Fibroblast of villous mesenchyme (primary cell): ENCODE measurements at places on chromosomes 3 and 15. TPM values are rescaled to one million over a fixed set of nuclear protein-coding genes. Genes with fewer than 3 reads are reported as not detected.

DNA sequence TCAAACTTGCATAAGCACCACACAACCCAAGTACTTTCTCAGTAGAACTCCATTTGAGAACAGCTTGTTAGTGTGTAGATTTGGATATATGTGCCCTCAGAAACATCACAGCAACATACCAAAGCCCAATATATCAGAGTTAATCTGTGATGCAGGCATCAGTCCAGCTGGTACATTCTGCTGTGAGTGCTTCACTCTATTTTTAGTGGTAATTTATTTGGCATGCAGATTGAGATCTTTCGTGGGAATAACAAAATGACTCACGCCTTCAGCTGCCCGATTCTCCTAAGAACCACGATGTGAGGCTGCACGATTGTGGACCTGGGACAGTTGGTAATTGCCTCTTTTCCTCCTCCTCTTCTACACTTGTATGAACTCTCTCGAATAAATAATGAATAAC is 730.7 kb downstream of the SQOR start:
- DNase-seq: peak; percentile 48

DNA sequence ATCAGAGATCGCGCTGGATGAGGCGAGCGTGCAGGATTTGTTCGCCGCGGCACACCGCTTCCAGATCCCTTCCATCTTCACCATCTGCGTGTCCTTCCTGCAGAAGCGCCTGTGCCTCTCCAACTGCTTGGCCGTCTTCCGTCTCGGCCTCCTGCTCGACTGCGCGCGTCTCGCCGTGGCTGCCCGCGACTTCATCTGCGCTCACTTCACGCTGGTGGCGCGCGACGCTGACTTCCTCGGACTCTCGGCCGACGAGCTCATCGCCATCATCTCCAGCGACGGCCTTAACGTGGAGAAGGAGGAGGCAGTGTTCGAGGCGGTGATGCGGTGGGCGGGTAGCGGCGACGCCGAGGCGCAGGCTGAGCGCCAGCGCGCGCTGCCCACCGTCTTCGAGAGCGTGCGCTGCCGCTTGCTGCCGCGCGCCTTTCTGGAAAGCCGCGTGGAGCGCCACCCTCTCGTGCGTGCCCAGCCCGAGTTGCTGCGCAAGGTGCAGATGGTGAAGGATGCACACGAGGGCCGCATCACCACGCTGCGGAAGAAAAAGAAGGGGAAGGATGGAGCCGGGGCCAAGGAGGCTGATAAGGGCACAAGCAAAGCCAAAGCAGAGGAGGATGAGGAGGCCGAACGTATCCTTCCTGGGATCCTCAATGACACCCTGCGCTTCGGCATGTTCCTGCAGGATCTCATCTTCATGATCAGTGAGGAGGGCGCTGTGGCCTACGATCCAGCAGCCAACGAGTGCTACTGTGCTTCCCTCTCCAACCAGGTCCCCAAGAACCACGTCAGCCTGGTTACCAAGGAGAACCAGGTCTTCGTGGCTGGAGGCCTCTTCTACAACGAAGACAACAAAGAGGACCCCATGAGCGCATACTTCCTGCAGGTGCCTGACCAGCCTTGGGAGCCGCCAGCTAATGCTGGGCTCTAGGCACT is 819 bp downstream of the KLHL40 start:
- DNase-seq: no peak

GRCh38 chr3:63124090-63124489 is 154.0 kb upstream of the SYNPR start:
- DNase-seq: no peak

DNA sequence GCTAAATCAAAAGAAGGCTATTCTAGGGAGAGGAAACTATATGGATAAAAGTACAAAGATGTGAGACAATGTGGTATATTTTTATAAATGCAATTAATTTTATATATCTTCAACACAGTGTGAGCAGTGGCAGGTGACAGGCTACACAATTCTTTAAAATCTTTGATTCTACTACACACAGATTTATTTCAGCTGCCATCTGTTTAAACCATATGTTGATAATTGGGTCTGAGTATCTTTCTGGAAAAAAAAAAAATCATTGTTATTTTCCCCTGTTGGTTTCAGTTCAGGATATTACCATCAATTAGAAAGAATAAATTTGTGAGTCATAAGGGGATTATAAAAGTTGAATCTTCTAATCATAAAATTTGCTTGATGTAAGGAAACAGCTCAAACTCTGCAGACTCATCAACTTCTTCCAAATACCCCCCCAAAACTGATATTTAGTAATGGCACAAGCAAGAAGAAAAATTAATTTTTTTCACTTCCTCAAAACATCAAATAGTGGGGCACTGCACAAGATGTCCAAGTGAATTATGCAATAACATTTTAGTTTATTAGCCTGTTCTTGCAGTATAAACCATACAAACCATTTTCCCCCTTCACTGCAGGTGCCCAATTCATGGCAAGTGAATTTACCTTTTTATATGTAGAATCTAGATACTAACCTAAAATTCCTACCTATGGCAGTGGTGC is 12.0 kb downstream of the PIERCE2 start:
- no peak for DNase-seq

DNA sequence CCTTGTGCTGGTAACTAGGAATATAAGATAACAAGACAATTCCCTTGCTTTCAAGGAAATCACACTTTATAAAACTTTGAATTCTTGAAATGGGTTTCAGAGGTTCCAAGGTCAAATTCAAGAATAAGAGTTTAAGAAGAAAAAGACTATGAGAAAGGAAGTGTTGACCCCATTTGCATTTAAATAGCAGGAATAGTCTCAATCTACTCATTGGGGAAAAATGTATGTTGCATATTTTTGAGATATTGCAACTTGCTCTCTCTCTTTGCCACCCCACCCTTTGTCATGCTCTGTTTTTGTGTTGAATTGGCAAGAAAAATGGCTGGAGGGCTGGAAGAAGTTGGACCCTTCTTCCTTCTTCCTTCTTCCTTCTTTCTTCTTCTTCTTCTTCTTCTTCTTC is 699.2 kb downstream of the TUSC7 start:
- no peak for DNase-seq

- DNase-seq: peak; percentile 95
These were observed 78.9 kb upstream of the DPH6 start for GRCh38 chr15:35624881-35625280.

DNA sequence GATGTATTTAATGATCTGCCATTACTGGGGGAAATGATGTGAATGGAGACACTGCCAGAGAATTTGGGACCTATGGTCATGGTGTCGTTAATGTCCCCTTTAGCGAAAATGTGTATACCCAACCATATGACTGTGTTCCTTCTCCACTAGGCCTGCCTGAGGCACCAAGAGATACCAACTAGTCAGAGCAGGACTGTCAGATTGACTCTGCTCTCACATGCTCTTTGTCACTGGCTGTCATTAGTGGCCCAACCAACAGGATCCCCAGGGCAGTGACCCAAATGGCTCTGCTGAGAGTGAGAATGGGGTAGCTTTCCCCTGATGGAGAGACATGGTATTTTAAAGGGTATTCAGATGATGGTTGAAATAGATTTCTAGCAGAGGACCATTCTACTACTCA is 2.8 kb downstream of the TAGLN3 start:
- DNase-seq: no peak

DNA sequence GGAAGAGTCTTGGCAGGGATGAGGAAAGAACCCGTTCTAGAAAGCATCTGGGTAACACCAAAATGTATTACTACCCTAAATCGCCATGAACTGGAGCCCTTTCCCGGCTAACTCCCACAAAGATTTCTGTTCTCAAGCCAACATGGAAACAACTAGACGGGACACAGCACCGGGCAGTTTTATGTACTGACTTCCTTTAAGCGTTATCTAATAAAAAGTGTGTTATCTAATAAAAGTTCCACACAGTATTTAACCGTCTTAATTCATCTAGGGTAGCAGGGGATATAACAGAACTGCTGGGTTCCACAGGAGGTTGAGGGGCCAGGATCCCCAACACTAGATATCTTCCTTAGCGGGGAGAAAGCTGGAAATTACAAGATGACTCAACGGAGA is 347 bp upstream of the C3orf62 start:
- peak; percentile 60 for DNase-seq

GRCh38 chr3:45105855-45106671 is 40.1 kb downstream of the CDCP1 start:
- DNase-seq: peak; percentile 98

DNA sequence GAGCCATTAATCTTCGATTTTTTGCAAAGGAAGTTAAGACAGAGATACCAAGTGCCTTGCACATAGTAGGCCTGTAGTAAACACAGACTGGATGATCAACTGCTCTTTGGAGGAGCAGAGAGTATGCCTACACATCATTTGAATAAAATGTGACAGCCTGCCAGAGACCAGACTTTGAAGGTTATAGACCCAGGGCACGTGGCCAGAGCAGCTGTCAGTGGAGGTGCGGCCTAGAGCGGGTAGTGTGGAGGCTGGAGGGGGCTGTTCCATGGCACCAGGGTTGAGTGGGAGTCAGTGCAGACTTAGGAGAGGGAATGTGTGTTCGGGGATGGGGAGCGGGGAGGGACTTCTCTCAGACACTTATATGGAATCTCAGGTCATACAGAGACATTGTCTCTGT is 80.8 kb downstream of the SMAD3 start:
- DNase-seq: peak; percentile 85

DNA sequence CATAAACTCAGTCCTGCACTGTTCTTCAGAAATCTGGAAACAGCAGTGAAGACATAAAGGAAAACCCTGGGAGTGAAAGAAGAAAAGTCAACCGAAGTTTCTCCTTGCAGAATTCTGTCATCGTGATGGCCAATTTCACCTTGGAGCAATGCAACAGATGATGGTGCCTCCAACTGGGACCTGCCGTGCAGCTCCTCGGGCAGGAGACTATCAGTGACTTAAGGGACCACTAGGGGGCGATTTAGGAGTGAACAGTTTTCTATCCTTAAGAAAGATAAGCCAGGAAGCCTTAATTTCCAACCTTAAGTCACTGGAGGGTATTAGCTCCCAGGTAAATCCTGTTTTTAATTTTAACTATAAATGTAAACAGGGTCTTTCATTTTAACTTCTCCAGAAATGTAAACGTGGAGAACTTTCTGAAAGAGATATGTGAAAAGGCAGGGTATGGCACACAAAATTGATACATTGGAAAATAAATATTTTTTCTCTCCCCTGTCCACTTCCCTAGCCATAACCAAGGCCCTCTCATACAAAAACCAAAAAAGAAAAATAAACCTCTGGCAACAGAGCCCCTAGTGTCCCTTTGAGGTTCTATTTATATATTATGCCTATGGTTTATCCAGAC is 116.3 kb downstream of the PDZRN3 start:
- DNase-seq: peak; percentile 73

GRCh38 chr15:33021806-33022389 is 172.6 kb downstream of the FMN1 start:
- peak; percentile 63 for DNase-seq

- DNase-seq: peak; percentile 13
These were observed 3.0 kb downstream of the TMEM207 start for GRCh38 chr3:190446573-190447279.

Gene ALS2CL
- 2.6 and 6.0 TPM in 2 replicates for total RNA-seq

Gene CCR1
- under 0.01 and 0.32 TPM in 2 replicates for total RNA-seq
